ENCODE measurements at places on chromosomes 1 and 21.

GRCh38 chr1:21898326-21899200 is 38.5 kb downstream of the HSPG2 start:
- DNase-seq, result no peak

DNA sequence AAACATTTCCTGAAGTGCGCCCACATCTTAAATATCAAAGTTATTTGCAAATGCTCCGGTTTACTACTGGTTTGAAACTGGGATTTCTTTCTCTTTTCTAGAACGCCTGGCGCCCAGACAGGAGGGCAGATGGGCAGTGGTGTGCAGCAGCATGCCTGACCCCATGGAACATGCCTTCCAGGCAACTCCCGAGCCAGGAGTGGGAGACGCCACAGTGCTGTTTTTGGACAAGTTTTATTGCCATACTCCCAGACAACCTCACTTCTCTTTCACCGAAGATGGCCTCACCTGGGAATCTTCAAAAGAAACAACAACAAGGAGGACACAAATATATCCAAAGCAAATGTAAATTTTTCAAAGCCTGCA is 21.5 kb downstream of the UBE2G2 start:
- no peak for DNase-seq

- DNase-seq, result no peak
Observed at GRCh38 chr21:22235866-22236590, 1237.8 kb downstream of the NCAM2 start.

GRCh38 chr21:16676391-16676790 is 836.5 kb upstream of the CXADR start:
- no peak for DNase-seq

DNA sequence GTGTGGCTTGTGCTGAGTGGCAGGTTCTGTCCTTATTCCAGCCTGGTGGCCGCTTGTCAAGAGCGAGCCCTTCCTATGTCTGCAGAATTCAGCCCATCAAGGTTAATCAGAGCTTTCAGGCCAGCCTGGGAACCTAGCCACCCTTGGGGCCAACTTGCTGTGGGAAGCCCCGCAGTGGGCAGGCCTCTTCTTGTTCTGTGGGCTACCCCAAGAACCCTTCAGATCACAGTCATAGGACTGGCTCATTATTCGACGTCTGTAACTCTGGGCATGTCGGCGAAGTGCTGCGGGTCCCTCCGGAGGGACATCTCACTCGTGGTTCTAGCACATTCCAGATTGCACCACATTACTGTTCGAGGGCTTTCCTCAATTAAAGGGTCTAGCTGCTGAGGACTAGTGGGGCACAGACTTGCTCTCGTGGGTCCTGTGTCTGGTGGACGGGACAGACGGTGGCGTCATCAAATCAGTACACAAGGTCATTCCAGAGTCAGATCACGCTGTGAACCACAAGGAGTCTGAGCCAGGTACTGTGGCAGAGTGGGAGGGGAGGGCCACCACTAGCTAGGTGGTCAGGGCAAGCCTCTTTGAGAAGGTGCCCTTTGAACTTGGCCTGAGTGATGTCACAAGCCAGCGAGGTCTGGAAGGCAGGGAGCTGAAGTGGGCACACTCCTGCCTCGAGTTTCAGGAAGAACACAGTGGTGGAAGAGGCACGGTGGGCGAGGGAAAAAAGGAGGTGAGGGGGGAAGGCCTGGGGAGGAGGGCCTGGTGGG is 20.3 kb upstream of the TNFRSF1B start:
- no peak for DNase-seq
